Stimulated activated CD8-positive, alpha-beta memory T cell treated with anti-CD3 and anti-CD28 coated beads, Interleukin-15, amount 100 ng/mL, for 4 hours (primary cell): ENCODE measurements at places on chromosomes 3 and 15.
A peak's percentile ranks its signal among the peaks of the same experiment; 100 is the strongest.

DNA sequence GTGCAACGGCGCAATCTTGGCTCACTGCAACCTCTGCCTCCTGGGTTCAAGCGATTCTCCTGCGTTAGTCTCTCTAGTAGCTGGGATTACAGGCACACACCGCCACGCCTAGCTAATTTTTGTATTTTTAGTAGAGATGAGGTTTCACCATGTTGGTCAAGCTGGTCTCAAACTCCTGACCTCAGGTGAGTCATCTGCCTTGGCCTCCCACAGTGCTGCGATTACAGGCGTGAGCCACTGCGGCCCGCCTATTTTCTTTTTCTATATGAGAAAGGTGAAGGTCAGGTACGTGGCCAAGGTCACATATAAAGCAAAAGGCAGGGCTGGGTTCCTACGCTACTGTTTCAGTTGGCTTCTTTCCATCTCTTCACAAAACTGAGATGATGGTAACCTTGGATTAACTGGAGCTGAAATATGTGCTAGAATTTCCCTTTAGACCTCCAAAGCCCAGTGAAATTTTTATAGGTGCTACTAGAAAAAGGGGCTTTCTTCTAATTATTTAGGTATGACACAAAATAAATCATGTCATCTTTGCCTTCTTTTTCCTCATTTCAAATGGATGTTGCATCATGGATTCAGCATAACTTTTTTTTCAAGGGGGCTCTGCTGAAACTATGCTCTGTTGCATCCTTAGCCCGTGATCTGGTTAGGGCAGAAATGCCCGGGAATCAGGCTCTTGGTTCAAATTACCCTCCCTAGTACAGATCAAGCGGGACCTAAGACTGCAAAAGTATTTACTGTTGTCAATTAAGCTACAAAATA, 68.5 kb downstream of the MYO1E start:
- DNase-seq, result no peak

- DNase-seq, result peak; percentile 69
Observed at GRCh38 chr3:46987743-46988401, 8.4 kb downstream of the NBEAL2 start.

- DNase-seq, result no peak
Observed at GRCh38 chr3:186653984-186654383, 11.8 kb upstream of the HRG start.

- DNase-seq, result no peak
Observed at GRCh38 chr3:15929944-15930571, 132.3 kb upstream of the ANKRD28 start.

GRCh38 chr15:101276501-101277037, 716 bp downstream of the SELENOS start:
- DNase-seq, result no peak

DNA sequence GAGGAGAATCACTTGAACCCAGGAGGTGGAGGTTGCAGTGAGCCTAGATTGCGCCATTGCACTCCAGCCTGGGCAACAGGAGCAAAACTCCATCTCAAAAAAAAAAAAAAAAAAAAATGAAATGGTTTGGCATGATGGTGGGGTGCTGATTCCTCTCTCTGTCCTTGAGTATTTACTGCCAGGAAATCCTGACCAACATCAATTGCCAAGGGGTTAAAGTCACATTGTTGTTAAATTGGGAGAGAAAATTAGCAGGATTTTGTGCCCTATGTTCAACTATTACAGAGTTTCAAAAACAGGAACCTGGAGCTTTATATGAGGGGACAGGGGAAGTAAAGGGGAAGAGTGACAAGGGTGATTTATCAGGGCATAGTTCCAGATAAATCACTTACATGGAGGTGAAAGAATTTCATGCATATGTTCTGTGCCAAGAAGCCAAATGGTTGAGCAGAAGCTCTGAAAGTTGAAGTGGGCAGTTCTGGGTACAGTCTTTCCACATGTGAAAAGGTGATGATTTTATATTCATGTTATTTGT, 70.5 kb upstream of the TSEN2 start:
- DNase-seq, result no peak

DNA sequence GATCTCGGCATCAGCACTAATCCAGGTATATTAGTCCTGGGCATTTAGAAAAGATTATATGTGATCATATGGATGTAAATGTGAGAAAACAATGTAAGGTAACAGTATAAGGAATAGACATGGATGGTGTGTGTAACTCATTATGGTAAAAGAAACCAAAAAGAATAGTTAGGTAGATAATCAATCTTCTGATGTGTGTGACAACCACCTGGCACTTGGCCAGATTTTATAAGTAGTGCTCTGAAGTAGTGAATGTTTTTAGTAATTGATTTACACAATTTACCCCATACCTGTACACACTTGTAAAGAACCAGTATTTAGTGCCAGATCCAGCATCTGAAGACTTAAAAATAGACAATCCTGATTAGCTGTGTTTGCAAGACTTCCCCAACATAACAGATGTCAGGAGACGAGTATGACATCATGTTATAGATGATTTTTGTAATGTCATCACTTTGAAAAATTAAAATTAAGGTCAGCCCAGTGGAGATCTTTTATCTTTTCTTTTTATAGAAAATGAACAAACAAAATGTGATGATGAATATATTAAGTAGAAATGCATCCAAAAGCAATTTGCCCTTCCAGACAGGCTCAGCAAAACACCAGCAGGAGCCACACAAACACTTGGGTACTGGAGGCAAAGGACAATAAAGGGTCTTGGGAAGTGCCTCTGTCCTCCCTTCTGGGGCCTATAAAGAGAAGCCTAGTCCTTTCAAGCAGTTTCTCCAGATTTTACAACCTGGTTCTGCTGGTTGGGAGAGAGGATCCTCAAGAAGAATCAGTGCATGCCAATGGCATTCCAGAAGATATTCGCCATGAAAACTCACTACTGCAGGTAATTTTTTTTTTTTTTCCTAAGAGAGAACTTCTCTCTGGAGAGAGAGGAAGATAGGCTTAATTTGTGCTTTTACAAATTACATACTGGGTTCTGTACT, 140.7 kb downstream of the MECOM start:
- DNase-seq, result no peak

- no peak for DNase-seq
Observed at GRCh38 chr3:61157414-61157813, 93.8 kb downstream of the FHIT start.

DNA sequence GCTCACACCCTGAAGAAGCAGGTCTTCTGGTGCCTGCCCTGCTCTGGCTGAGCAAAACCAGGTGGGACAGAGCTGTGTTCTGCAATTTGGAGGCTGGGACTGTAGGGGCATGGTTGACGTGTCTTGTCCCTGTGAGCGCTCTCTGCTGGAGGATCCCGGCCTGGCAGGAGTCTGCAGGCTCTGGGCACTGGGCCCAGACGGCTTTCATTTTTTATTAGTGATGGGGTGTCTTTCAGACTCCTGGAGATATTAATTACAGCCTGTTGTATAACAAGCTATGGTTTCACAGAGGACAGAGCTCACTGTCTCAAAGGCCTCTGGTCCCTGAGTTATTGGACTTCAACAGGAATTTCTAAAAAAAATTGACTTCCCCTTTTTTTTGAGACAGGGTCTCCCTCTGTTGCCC, 29.5 kb upstream of the ZNF710 start:
- DNase-seq, result no peak

GRCh38 chr3:99579246-99579645, 59.1 kb upstream of the COL8A1 start:
- no peak for DNase-seq

DNA sequence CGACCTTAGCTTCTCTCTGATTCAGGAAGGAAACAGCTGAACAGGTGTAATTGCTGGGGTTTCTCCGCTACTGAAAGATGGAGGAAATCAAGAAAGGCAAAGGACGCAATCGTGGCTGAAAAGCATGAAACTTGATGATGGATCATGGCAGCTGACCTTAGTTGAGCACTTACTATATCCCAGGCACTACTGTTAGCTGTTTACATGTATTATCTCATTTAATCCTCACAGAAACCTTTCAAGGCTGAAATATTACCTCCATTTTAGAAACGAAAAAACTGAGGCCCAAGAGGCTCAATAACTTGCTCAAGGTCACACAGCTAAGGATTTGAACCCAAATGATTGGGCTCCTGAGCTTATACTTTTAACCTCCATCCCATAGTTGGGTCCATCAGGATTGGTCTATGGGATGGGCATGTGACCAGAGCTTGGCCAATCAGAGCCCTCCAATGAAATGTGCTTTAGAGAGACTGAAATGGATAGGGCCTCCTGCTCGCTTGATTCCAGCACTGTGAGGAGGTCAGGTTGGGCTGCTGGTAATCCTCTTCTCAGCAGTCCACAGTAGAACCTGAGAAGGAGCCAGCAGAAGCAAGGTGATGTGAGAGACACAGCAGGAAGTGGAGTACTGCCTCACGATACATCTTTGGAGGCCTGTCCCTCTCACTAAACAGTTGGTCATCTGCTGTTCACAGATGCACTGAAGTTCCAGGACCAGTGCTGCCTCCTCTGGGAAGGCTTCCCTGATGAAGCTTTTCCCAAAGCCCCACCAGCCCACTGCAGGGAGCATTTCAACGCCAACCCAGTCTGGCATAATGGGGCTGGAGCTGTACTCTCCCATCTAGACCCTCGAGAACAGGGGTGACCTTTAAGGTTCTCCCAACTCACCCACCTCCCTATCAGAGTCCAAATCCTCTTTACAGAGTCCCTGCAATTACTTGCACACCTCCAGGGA, 10.4 kb downstream of the CLN6 start:
- no peak for DNase-seq

GRCh38 chr15:40747685-40748631, 7.1 kb downstream of the RMDN3 start:
- DNase-seq, result no peak

GRCh38 chr3:7733933-7734332, 767.7 kb upstream of the LMCD1 start:
- DNase-seq, result no peak

DNA sequence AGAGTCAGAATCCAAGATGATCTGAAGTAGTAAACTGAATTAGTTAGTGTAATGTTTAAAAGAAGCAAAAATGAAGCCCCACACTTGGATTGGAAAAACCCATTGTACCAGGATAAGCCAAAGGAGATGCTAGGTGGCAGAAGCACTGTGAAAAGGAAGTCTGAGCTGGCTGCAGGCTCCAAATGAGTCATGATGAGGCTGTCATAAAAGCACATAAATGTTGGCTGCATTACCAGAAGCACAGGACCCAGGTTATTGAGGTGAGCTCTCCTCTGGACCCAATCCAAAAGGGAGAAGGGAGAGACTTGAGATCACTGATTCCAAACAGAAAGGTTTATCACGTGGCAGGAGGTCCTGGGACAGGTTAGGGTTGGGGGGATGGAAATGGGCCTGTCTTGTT, 3.2 kb upstream of the ACAN start:
- no peak for DNase-seq

DNA sequence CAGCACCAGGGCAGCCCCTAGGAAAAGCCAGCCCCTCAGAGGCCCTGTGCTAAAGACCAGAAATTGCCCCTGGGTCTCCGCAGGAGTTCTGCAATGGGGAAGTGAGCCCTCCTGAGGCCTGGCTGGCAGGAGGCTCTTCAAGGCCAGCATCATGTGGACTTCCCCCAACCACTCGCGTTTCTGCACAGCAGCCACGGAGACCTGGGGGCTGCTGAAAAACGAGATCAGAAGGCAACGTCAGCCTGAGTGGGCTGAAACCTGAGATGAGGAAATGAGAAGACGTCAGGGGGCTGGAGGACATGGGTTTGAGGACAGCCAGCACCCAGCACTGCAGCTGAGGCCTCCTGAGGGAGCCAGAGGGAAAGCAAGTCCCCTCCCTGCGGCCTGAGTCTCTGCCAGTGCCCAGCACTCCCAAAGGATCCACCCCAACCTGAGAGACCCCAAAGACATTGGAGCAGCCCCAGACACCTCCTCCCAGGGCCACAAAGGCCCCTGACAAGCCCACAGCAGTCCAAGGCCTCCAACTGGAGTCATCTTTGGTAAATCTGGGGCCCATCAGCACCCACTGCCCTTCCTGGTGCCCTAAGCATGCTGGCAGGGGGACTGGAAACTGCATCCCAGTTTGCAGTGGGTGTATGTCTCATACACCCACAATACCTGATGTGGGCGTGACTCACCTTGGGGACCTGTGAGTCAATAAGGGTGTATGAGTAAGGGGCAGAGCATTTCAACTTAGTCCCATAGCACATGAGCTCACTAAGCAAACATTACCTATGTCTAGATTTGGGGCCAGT, 29.2 kb upstream of the CYP11A1 start:
- DNase-seq, result peak; percentile 55

- DNase-seq, result no peak
Observed at GRCh38 chr3:115204475-115204874, 57.4 kb upstream of the ZBTB20 start.

DNA sequence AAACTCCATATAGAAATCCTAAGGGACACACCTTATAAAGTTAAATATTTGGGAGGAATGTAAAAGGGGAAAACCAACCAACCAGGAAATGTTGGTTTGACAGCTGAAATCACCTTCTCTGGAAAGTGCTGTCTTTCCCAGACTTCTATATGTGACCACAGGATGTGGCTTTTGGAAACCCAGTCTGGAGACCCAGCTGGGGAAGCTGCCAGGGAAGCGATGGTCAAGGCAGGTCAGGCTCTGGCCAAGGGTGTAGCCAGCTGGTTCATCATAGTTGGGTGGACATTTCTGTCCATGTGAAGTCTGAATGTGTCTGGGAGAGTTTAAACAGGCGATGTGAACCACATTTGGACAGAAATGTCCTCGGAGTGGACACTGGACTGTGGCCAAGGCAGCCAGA, 73.9 kb downstream of the ARNT2 start:
- DNase-seq, result no peak

DNA sequence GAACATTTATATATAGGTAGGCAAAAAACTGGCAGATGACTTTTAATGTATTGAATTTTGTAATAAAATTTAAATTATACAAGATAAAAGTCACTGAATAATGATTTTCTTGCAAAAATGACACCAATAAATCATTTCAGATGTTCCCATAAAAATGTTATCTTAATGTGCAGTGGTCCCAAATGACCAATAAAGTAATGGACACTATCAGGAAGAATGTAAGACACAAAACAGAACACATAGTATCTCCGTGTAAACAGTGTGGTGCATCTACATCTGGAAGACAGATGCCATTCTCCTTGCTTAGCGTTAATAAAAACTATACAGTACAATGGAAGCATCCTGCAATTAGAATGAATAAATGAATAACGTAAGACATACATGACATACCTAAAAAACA, 41.5 kb downstream of the FGF7 start:
- DNase-seq, result no peak

- no peak for DNase-seq
Observed at GRCh38 chr15:89114990-89115389, 26.7 kb downstream of the ABHD2 start.

GRCh38 chr3:9951126-9951525, 1.1 kb downstream of the PRRT3 start:
- DNase-seq, result no peak

- DNase-seq, result no peak
Observed at GRCh38 chr3:128347282-128347681, 119.4 kb downstream of the DNAJB8 start.

GRCh38 chr3:48592519-48593087, 2.5 kb downstream of the COL7A1 start:
- DNase-seq, result no peak

DNA sequence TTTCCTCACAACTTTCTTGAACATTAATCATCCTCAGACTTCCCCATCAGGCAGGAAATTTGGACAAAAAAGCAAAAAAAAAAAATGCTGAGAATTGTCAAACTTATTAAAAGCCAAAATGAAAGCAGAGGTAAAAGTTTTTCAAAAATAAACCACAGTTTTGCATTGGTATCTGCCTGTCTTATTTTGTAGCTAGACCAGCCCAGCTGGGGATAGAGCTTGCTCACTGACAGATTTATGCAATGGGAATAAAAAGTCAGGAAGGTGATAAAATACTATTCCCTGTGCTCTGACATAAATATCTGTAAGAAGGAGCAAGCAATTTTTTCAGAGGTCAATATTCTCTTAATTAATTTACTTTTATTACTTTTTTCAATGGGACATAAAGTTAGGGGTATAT, 1006.7 kb upstream of the ALCAM start:
- DNase-seq, result no peak

GRCh38 chr3:197309528-197310361, 11.3 kb upstream of the DLG1 start:
- no peak for DNase-seq
